ENCODE measurements at places on chromosomes 7 and 10.

DNA sequence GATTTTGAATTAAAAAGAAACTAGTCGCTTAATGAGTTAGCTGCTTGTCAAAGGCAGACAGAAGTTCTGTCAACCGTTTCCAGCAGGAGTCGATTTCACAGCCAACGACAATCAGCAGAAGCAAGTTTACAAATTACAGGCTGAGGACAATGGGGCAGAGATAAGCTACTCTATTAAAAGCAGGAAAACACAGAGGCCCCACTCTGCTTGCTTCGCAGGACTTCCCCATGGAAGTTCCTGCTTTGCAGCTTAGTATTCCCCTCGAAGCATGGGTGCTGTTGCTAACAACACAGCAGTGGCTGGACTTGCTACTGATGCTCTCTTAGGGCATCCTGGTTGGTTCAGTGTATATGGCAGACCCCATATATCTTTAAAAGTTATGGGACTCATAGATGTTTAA is 50.8 kb upstream of the KLF6 start:
- peak; percentile 34 for DNase-seq

DNA sequence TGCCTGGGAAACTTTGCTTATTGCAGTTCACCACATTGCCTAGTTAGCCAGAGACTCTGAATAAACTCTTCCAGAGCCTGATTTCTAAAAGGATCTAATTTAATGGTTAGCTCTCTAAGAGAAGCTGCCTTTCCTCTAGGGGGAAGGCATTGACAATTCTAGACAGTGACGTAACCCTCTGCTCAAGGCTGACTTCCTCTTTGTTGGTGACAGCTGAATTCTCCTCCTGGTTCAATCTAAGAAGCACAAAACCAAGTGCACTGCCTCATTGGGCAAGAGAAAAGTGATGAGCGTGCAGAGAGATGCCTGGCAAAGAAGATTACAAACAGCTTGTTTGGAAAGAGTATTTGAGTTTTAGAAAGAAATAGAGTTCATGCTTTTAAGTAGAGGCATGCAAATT is 102.7 kb downstream of the MACC1 start:
- DNase-seq: no peak

DNA sequence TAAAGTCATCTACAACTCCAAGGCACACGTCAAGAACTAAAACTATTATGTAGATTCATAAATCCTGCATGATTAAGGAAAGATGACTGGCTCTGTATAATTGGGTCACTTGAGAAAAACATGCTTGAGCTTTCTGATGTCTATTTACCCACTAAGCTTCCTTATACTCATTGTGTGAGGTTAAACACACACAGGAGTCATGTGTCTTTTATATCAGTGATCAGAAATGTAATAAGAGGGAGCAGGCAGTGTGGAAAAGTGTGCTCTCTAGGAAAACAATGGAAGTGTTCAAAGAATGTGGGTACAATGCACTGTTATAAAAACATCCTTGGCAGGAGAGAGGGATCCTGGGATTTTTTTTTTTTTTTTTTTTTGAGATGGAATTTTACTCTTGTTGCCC is 108.6 kb upstream of the ARID5B start:
- DNase-seq: no peak

GRCh38 chr7:47453093-47454061 is 128.5 kb downstream of the TNS3 start:
- no peak for DNase-seq

- DNase-seq: no peak
Observed at GRCh38 chr7:137904833-137905232, 58.1 kb upstream of the DGKI start.

GRCh38 chr7:26360650-26361049 is 69.0 kb downstream of the SNX10 start:
- no peak for DNase-seq

- no peak for DNase-seq
Observed at GRCh38 chr7:41624818-41625217, 78.1 kb downstream of the INHBA start.

- no peak for DNase-seq
Observed at GRCh38 chr10:97543025-97543546, 29.5 kb upstream of the ANKRD2 start.

DNA sequence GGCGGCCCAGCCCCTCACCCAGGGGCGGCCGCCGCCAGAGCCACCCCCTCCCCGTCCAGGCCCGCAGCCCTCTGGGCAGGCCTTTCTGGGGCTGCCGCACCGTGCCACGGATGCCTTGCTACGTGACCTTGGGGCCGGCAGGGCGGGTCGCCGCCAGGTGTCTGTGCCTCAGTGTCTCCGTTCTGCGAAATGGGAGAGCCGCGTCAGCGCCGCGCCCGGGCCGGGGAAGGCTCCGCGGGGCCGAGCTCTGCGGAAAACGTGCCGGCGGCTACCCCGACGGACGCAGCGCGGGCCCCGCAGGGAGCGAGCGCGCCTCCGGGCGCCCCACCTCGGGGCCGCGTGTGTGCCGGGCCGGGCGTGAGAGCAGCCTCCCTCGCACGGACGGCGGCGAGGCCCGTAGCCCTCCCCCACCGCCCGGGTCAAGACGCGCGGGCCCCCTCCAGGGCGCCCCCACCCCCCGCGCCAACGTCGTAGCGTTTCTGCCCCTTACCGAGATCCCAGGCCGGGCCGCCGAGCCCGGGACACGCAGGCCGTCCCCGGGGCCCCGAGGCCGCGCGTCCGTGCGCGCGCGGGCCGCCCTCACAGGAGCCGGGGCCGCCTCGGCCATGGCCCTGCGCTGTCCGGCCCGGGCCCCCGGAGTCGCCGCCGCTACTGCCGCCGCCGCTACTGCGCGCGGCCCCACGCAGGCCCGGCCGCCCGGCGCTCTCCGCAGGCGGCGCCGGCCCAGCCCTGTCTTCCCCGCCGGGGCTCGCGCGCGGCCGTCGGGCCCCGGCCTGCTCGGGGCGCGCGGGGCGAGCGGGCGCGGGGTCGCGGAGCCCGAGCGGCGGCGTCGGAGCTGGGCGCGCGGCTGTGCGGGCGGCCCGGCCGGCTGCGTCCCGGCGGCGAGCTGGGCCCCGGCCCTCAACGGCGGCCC is 1.1 kb downstream of the ZNF777 start:
- no peak for DNase-seq

- no peak for DNase-seq
Observed at GRCh38 chr10:178208-178607, 43.0 kb downstream of the ZMYND11 start.

DNA sequence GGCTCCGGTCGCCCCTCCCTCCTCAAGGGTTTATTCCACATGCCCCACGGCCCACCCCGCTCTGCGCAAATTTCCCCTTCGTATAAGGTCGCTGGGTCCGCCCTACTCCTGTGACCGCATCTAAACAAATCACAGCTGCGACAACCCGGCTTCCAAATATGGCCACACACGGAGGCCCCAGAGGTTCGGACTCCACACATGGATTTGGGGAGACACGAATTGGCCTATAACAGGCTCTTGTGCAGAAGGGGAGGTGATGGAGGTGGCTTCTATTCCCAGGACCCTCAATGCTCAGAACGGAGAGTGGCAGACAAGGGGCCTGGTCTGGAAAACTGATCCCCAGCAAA is 90.1 kb downstream of the FOXL3 start:
- DNase-seq: no peak

DNA sequence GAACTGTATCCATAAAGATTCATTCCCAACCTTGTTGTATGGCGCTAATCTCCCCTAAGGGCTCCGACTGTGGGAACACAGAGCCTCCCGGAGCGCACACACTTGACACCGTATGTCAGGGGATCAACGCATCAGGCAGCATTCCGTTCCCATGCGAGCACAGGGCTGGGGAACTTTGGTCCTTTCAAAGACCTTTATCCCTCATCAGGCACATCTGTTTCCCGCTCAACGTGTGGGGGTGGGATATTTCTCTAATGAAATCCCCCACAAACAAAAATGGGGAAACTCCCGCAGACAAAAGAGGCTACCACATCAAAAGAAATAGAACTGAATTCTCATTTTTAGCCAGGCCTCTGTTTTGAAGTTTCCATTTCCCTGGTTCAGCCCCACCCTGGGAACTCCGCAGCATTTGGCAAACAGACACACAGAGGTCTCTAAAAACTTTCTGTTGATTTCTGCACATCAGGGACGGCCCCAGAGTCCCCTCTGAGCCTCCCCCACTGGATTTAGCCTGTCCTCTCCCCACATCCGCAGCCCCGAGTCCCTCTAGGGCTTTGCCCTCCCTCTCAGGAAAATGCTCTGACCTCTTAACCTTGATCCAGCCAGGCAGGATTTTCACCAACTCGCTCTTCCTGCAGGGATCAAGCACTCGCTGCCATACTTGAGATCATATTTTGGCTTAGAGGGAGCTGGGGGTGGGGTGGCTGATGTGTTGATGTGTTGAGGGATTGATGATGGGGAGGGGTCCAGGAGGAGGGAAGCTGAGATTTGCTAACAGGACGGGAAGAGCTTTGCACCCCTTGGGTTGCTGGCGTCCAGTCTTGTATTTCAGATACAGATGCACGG is 6.6 kb downstream of the CPA5 start:
- no peak for DNase-seq

DNA sequence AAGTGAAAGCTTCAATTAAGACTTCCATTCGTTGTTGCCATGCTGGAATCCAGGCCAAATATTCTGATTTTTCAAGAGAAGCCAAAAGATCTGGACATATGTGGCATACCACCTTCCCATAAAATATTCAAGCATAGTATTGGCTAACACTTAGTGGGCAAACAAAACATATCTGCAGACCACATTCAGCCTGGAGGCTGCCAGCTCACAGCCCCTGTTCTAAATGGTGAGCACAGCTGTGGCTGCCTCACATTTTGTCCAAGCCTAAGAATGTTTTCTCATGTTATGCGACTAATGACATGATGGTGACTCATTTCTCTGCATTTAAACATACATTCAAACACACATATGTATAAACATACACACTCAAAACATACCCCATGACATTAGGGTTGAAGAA is 10.6 kb upstream of the CALU start:
- DNase-seq: no peak

- DNase-seq: no peak
Observed at GRCh38 chr10:2475711-2476217, 591.6 kb upstream of the PFKP start.

- DNase-seq: no peak
Observed at GRCh38 chr10:11586170-11586569, 25.3 kb downstream of the USP6NL start.

DNA sequence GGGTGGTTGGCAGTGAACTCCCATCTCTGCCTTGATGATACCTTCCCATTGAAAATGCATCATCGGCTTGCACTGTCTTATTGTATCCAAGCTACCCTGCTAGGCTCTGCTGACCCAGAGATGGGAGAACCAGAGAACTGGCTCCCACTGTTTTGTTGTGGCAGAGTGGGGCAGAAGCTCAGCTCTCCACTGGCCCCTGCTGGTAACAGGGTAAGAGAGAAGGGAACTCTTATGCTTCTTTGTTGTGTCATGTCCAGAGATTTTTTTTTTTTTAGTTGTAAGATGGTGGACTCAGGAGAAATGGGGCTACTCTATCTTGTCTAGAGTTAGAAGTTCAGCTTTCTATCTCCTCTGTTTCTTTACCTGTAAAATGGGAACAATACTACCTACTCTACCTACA is 100.5 kb upstream of the SDK1 start:
- DNase-seq: no peak

- DNase-seq: no peak
Observed at GRCh38 chr7:22596763-22597400, 96.9 kb upstream of the STEAP1B start.

GRCh38 chr10:80187060-80187459 is 18.3 kb downstream of the ANXA11 start:
- DNase-seq: no peak

GRCh38 chr7:28076423-28077200 is 104.0 kb downstream of the JAZF1 start:
- no peak for DNase-seq

- DNase-seq: no peak
Observed at GRCh38 chr7:36686499-36686898, 37.8 kb downstream of the AOAH start.

DNA sequence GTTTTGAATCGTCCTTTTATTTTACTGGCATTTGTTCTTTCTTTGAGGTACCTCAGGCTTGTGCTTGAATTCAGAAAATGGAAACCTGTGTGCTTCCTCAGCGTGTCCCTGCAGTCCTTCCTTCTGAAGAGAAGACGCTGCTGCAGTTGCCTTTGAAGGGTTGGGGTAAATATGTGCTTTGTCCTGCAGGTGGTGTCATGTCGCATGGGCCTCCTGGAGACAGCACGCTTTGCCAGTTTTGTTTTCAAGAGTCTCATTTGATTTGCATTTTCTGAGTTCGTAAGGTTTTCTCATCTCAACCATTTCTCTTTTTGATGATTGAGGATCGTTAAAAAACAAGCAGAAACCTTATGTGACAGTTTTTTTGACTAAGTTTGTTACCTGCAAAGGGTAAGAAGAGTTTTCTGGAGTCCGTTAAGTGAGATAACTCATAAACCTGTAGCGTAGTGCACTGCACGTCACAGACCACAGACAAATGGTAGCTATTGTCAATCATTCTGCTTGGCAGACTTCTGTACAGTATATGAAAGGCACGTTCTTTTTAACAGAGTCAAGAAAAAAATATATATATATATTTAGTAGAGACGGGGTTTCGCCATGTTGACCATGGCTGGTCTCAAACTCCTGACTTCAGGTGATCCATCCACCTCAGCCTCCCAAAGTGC is 57.0 kb downstream of the CDC123 start:
- DNase-seq: no peak

- no peak for DNase-seq
Observed at GRCh38 chr10:19111501-19112267, 63.1 kb downstream of the MALRD1 start.

GRCh38 chr10:101762736-101763135 is 13.2 kb downstream of the FGF8 start:
- no peak for DNase-seq

DNA sequence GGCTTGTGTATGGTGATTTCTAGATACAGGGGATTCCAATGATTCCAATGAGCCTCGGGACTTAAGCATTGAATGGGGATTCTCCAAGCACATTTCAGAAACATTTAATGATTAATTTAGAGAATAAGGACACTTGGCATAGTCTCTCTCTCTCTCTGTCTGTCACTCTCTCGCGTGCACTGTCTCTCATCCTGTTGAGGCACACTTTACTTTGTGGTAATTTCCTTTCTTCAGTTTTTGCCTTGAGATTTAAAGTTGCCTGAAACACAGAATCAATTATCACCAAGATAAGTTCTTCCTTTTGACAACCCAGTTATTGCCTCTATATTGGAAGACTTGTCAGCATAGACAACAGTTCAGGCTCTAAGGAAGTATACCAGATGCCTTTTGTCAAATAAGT is 131.6 kb downstream of the ARID5B start:
- no peak for DNase-seq

DNA sequence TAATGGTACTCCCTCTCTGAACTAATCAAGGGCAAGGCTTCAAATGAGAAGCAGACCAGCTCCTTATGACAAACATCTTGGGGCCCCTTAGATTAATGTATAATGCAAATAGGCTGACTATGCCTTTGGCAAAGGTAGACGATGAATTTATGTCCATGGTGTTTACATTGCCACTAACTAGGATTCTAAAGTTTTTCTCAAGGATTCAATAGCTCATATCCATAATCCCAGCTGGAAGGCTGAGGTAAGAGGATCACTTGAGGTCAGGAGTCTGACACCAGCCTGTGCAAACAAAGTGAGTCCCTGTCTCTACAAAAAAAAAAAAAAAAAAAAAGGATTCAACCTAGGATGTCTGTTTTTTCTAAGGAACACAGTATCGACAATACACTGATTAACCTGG is 96.5 kb downstream of the ORC5 start:
- no peak for DNase-seq

- no peak for DNase-seq
Observed at GRCh38 chr10:47337310-47337709, 10.9 kb upstream of the RBP3 start.

GRCh38 chr7:42235741-42236161 is 1.3 kb downstream of the GLI3 start:
- DNase-seq: no peak

All from T-helper 2 cell (primary cell).